CD4-positive, alpha-beta T cell treated with Interleukin-21 for 1 hour (primary cell): ENCODE measurements at places on chromosomes 3 and 15.
A peak's percentile ranks its signal among the peaks of the same experiment; 100 is the strongest.

GRCh38 chr3:83523470-83524073 is 1435.2 kb upstream of the CADM2 start:
- no peak for DNase-seq

- no peak for DNase-seq
Observed at GRCh38 chr3:14592390-14592789, 52.2 kb upstream of the GRIP2 start.

DNA sequence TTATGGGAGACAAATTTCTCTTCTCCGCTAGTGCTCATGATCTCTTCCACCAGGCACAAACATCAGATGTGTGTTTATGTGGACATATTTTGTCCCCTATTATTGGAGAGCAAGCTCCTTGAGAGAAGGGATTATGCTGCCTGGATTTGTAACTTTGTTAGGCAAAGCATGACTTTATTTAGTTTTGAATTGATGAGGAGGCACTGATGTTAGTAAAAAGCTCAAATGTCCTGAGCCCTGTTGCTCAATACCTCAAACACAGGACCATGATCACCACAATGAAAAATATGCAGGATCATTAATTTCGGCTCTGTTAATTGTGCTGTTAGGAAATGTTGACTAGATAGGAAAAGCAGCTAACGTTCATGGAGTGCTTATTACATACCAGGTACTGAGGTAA is 29.1 kb downstream of the SCG5 start:
- no peak for DNase-seq

GRCh38 chr3:188348435-188349244 is 194.7 kb downstream of the LPP start:
- DNase-seq = no peak

- peak; percentile 86 for DNase-seq
Observed at GRCh38 chr15:39624806-39625205, 43.9 kb downstream of the THBS1 start.

DNA sequence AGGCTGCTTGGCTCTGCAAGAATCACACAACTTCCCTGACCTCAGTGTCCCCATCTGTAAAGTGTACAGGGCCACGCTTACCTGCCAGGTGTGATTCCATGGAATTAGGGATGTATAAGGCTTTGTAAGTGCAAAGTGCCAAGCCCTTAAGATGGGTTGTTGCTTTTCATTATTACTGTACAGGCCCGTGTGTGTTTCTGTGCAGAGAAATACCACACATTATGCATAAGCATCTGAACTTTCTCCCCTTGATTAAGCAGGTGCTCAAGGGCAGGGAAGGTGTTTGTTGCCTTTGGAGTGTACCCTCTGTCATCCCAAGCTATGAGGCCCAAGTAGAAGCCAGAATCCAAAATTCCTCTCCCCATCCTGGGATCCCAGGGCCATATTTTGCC is 13.6 kb upstream of the HRH1 start:
- DNase-seq = no peak

DNA sequence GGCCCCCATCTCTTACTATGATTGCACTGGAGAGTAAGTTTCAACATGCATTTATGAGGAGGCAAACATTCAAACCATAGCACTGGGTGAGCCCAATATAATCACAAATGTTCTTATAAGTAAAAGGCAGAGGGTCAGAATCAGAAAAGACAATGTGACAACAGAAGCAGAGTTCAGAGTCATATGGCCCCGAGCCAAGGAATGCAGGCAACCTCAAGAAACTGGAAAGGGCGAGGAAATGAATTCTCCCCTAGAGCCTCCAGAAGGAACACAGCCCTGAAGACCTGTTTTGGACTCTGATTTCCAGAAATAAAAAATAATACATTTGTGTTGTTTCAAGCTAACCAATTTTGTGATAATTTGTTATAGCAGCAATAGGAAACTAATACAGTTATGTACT is 81.3 kb upstream of the ABI3BP start:
- DNase-seq = no peak

DNA sequence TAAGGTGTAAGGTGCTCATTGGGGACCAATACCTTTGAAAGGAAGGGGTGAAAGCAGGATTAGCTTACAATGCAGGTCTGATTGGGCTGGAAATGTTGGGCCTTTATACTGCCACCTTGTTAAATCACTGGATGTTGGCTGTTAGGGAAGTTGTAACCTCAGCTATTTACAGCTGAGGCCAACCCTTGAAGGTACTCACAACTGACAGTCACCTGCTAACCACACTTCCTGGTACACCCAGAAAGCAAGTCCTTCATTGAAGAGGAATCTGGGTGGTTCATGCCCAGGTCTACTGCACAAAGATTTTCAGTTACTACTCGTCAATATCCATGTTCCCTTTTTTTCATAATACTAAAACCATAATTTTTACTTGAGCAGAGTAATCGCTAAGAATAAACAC is 65.4 kb upstream of the CLDN18 start:
- no peak for DNase-seq

DNA sequence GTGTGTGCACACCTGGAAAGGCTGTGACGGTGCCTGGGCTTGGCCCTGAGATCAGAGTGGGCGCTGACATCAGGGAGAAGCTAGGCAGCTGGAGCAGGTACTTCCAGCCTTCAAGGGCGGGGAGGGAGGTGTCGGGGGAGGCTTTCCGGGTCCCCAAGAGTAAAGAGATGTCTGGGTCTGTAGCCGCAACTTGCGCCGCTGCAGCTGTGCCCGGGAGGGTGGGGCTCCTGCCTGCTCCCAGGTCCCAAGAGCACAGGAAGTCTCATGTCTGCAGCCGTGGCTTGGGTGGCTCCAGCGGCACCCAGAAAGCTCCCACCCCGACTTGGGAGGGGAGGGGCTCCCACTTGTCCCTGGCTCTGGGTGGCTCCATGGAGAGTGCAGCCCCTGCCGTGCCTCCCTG is 103.2 kb upstream of the BNIP2 start:
- peak; percentile 34 for DNase-seq

GRCh38 chr3:134697830-134698689 is 47.2 kb upstream of the KY start:
- DNase-seq = no peak

DNA sequence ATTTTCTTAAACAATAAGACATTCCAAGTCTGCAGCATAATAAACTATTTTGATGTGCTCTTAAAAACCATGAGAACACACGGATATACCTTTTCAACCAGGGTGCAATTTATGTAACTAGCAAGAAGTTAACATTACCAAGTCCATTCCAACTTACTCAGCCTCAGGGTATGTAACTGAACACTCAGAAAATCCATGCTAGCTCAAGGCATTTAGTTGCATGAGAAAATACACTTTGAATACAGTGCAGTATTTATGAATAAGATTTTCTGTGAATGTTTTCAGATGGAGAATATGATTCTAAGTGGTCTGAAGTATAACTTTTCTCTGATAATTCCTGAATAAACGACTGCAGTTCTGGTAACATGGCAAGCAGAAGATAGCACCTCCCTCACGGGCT is 124.3 kb downstream of the SNRK start:
- DNase-seq = no peak

DNA sequence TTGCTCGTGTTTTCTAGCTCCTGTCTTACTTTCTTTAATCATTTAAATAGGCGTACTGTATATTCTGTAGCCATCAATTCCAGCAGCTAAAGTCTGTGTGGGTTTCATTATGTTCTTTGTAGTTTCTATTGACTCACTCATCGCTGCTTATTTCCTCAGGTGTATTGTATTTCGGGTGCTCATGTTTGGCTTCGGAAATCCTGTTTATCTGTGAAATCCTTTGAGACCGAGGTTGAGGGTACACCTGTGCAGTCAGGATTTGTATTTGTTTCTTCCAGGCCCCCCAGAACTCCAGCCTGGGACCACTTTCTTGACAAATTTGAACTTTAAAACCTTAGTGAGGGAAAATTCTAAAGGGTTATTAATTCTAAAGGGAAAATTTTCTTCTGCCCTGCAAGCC is 2.0 kb upstream of the PAK2 start:
- no peak for DNase-seq

- no peak for DNase-seq
Observed at GRCh38 chr15:45794304-45794703, 159.5 kb downstream of the SQOR start.

- DNase-seq = no peak
Observed at GRCh38 chr3:172323894-172324610, 124.2 kb downstream of the GHSR start.

- DNase-seq = no peak
Observed at GRCh38 chr15:89096664-89097063, 8.4 kb downstream of the ABHD2 start.

DNA sequence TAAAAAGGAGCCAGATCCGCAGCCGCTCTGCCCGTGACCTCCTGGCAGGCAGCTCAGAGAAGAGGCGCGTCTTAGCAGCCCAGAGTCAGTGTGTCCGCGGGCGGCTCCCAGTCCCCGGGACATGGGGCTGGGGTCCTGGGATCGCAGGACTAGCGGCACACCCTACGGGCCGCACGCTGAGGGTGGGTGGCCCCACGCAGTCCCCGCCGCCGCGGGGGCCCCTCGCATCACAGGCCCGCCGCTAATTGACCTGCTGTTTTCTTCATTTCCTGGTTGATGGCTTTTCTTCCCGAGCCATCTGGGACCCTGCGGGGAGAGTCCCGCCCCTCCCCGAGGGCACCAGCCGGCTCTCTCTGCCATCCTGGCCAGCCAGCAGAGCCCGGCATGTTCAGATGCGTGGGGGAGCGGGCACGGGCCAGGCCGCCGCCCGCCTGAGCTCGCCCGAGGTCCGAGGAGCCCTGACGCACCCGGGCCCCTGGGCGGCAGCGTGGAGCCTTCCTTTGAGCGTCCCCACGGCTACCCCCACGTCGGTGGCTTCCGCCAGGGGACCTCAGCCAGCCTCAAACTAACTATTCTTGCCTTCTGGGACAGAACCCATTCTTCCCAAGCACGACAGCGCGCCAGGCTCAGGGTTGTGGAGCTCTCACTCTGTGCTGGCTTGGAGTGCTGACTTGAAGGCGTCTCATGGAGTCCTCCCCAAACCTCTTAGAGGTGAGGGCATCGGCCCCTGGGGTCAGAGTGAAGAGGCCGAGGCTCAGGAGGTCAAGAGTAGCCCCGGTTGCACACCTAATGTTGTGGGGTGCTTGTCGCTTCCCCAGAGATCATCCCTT is 34.6 kb upstream of the CACNA2D3 start:
- no peak for DNase-seq

DNA sequence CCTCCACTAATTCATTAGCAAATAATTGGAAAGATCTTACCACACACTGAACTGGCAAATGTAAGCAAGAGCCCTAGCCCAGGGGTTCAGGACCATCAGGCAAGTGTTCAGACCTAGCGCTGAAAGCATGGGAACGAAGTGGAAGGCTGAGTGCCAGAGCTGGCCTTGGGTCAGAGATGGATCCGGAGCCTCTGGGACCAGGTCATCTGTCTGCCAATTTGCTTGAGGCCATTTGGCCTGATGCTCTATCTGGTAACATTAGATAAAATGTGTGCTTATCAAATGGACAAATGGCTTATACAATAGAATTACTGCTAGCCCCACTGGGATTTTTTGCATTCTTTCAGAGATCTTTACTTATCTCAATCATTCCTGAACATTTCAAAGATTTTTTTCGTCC is 1.4 kb upstream of the TMC3 start:
- no peak for DNase-seq

DNA sequence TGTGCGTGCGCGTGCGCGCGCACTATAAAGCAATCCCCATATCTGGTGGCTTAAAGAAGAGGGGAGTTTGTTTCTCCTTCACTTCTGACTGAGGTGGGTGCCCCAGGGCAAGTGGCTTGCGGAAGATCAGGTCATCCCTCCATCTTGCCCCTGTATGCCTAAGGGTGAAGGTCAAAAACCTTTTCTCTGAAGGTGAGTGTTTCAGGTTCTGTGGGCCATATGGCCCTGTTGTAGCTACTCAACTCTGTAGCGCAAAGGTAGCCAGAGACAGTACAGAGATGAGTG is 5.5 kb downstream of the ABTB1 start:
- DNase-seq = no peak

DNA sequence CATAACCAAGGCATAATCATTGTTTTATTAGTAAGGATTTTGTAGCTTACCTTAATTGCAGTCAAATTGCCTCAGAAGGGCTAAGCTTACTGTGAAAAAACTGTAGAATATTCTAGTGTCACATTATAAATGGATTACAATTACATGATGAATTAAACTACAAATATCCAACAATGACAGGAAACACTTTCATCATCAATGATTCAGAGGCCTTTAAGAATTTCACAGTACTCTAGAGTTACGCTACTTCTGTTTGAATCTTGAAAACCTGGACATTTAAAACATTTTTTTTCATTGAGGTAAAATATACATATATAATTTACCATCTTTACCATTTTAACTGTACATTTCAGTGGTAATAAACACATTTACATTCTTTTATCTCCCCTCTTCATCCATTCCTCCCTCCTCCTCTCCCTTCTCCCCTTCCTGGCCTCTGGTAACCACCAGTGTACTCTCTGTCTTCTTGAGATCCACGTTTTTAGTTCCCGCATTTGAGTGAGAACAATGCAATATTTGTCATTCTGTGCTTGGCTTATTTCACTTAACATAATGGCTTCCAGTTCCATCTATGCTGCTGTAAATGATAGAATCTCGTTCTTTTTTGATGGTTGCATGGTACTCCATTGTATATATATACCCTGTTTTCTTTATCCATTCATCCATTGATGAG is 54.7 kb downstream of the GJD2 start:
- no peak for DNase-seq

DNA sequence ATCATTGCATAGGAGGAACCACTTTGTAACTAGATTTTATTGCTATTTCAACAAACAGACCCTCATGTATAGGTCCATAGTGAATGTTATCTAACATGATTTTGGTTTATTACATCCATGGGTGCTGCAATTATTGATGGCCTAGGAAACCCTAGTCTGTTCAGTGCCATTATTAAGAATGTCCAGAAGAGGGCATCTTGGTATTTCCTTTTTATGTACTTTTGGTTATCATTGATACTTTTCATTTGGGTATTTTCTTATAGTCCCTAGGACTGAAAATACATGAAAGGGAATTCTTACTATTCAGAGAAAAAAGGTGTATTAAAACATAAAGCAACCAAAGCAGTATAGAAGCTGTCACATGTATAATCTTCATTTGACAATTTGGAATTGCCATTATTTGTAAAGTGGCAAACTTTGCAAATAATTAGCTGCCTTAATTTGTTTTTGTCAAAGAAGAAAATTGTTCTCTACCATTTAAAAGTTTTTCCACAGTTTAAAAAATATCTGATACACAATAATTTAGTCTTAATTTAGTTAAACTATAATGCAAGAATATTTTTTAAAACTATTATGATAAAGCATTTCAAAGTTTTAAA is 48.7 kb downstream of the CNOT10 start:
- peak; percentile 33 for DNase-seq

DNA sequence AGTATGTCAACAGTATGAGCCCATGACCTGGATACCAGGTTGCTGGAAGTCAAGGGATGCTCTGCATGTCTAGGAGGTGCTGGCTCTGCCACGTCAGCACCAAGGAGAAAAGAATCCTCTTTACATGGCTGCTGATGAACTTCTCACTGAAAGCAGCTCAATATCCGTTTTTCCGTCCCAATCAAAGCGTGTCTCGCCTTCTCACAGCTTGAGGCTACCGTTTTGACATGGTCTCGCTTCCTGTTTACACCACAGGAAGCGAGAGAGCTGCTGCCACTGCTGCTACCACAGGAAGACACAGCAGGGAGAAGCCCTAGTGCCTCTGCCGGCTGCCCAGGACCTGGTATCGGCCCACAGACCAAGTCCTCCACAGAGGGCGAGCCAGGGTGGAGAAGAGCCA is 27.3 kb downstream of the STARD5 start:
- peak; percentile 83 for DNase-seq
